ENCODE measurements at places on chromosomes 3 and 15.

- no peak for DNase-seq
These were observed 46.8 kb downstream of the MGLL start for GRCh38 chr3:127775398-127776109.

- no peak for DNase-seq
These were observed 40.5 kb downstream of the STT3B start for GRCh38 chr3:31573036-31573779.

DNA sequence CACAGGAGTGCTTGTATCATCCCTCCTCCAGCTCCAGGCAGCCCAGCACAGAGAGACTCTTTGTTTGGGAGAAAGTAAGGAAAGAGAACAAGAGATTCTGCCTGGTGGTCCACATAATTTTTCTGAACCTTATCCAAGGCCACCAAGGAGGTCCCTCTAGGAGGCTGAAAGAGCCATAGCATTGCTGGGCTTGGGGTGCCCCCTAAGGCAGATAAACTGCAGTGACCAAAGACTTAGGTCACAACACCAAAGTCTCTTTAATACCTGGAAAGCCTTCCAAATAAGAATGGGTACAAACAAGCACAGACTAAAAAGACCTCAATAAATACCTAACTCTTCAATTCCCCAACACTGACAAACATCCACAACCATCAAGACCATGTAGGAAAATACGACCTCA lies 310.2 kb upstream of the PPP2R3A start:
- DNase-seq: no peak

DNA sequence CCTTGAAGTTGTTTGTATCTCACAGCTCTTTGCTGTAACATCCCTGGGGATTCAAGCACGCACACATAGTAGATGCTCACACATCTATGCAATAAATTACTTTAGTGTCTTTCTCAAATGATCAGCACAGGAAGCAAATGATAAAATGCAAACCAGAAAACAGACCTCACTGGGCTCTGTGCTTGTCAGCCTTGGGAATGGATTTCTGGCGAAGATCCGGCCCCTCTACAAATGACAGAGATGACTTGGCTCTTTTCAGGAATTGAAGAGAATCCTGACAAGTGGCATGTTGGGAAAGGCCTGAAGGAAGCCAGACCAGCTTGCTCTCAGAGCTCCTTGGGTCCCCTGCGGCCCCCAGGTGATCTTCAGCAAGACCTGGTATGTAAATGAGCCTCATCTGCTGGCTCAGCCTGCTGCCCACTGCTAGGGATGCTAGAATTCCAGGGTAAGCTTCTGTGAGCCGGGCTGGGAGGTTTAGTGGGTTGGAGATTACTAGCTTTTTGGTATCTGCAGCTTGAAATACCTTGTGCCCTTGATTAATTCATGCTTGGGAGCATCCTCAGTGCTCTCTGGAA lies 54.1 kb downstream of the LPP start:
- DNase-seq: no peak

- DNase-seq: no peak
These were observed 1287.1 kb upstream of the GBE1 start for GRCh38 chr3:83048556-83048955.

- DNase-seq: no peak
These were observed 115.4 kb upstream of the C15orf61 start for GRCh38 chr15:67405208-67406191.

GRCh38 chr15:52680041-52680391 lies 828 bp upstream of the ATOSA start:
- DNase-seq: no peak

DNA sequence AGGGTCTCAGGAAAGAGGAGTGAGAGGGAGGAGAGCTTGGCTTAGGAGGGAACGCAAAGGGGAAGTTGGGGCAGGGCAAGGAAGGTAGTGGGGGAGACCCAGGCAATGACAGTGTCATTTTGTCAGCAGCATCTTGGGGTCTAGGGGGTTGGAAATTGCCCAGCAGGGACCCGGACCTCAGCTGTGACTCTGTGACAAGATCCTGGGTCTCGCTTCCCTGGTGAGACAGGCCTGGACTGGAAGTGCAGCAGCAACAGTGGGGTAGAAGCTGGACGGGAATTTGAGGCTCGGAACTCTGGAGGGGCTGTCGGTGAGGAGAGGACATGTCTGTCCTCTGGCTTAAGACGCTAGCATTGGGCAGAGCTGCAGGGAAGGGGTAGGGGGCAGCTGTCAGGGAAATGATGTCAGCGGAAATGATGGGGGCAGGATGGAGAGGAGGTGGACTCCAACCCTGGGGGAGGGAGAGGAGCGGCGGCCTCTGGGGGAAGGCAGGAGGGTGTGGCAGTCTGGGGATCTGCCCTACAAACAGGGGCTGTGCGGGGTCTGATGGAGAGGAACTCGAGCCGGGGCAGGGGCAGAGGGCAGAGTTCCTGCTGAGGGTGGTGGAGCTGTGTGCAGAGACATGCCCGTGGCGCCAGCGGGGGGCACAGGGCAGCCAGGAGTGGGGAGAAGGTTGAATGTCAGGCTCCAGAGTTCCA lies 12.3 kb downstream of the ANPEP start:
- DNase-seq: no peak

DNA sequence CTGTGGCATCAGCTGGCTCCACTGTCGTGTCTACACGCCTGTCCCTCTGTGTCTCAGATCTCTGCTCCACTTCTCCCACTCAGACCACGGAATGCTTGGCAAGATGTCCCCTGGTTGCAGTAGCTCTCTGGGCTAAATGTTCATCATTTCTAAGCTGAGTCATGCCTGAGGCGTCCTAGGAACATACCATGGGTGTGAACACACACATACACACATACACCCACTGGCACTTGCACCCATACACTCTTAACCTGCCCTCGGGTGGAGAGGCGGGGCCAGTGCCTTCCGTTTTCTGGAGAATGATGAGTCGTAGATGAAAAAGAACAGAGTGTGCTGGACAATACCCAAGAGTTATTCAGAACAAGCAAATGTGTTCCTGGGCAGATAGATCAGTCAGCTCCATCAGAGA lies 72.4 kb downstream of the SENP2 start:
- DNase-seq: no peak

DNA sequence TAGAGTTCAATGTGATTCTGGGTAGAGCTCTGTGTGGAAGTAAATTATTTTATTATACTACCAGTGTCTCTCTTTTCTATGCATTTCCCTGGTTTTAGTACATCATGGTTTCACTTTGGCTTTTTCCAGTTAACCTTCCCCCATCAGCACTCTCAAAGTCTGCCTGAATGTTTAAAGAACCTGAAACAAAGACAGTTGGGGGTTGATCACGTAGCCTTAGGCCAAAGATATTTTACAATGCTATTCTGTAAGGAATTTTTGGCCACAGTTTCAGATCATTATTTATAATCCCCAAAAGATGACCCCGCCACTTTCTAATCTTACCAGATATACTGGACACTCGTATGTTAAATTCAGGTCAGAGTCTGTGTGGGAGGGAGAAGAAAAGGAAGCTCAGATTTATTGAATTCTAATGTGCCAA lies 156.3 kb upstream of the TMC3 start:
- DNase-seq: no peak

- no peak for DNase-seq
These were observed 467 bp downstream of the NCKIPSD start for GRCh38 chr3:48685293-48685602.

DNA sequence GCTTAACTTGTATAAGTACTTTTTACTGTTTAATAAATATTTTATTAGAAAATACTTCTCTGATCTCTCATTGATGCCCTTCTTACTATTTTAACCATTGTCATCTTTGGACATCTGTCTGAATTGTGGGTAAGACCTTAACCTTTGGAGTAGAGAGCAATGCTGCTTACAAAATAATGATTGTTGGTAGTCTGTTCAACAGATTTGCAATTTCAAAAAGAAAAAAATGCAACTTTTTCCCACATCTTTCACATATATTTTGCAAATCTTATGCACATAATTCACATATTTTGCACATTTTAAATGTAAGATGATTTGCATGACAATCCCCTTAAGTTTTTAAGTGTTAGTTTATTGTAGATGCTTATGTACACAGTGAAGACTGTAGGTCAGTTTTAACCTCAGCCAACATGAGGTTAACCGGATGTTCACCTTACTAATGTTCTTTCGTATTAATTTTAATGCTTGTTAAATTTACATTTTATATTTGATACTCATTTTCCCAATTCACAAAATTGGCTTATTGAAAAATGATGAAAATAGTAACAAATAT lies 16.7 kb downstream of the C3orf38 start:
- DNase-seq: no peak

DNA sequence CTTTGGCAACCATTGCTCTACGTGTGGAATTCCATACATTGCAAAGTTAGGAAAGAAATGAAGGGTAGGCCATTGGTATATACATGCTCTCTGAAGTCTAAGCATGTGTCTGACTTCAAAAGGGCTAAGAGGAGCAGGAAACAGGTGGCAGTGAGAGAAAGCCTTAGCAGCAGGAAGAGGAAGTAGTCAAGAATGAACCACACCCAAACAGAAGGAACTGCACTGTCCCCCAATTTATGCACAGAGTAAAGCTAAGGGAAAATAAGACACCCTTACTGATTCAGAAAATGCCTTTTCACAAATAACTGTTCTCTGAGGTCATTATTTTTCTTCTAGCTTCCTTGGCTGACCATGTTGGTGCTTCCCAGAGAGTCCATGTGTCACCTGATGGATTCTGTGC lies 575.4 kb downstream of the NTRK3 start:
- no peak for DNase-seq

- no peak for DNase-seq
These were observed 53.5 kb upstream of the ADAMTS9 start for GRCh38 chr3:64741341-64741740.

- no peak for DNase-seq
These were observed 750.4 kb upstream of the NR2F2 start for GRCh38 chr15:95580121-95580520.

GRCh38 chr3:152261329-152261728 lies 7.4 kb upstream of the MBNL1 start:
- DNase-seq: no peak

GRCh38 chr15:90388462-90389380 lies 679 bp downstream of the IQGAP1 start:
- DNase-seq: no peak

GRCh38 chr3:128496019-128496601 lies 3.1 kb upstream of the GATA2 start:
- DNase-seq: no peak

DNA sequence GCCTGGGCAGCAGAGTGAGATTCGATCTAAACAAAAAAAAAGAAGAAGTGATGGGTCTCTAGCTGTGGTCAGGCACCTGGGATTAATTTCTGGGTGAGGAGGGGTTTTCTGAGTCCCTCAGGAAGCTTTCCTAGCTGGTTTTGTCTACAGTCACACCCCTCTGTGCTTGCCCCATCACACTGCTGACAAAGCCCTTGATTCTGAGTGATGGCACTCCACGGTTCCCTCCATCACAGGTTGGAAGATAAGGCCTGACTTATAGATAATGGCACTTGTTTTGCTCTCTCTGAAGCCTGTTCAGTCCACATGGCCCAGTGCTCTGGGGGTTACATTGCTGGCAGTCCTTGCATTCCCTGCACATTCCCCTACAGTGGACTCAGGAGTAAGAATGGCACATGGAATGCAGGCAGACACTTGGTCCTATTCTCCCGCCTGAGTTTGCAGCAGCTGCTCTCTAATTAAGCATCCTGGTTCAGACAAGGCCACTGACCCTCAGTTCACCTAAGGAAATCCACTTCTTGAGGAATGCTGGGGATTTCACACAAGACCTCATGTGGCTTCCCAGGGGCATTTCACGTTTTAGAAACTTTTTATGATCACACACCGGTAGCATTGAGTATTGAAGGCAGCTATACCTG lies 81.0 kb upstream of the NMNAT3 start:
- DNase-seq: no peak

- no peak for DNase-seq
These were observed 62.9 kb downstream of the ATG7 start for GRCh38 chr3:11335056-11335608.

- DNase-seq: no peak
These were observed 346.6 kb downstream of the CNTN6 start for GRCh38 chr3:1439395-1439794.

DNA sequence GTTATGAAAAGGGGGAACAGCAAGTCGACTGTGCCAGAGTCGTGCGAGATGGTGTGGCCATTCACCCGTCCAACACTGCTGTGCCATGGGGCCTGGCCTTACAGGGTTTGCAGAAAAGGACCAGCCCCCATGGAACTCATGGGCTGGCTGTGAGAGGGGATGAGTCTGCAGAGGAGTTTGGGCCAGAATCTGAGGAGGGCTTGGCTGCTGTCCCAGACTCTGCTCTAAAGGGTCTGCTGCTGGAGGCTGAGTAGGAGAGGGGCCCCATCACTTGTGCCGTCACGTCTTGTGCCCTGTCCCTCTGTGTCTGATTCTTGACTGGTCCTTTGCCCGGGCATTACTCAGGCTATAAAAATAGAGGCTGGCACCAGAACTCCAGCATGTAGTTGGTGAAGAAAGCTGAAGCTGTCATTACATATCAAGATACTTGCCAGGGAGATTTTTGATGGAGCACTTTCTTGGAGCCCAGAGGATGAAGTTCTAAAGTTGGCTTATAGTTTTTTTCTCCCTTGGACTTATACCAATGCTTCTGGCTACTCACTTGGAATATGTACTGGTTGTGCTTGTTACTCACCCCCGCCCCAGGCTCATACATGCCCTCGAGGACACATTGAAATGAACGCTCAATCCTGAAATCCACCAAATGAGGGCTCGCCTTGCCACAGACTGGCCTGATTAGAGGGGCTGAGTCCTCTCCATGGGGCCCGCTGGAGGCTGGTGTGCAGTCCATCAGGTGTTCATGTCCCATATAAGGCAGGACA lies 10.2 kb downstream of the PXYLP1 start:
- DNase-seq: no peak

GRCh38 chr15:101103598-101103997 lies 148.2 kb downstream of the CHSY1 start:
- DNase-seq: no peak

DNA sequence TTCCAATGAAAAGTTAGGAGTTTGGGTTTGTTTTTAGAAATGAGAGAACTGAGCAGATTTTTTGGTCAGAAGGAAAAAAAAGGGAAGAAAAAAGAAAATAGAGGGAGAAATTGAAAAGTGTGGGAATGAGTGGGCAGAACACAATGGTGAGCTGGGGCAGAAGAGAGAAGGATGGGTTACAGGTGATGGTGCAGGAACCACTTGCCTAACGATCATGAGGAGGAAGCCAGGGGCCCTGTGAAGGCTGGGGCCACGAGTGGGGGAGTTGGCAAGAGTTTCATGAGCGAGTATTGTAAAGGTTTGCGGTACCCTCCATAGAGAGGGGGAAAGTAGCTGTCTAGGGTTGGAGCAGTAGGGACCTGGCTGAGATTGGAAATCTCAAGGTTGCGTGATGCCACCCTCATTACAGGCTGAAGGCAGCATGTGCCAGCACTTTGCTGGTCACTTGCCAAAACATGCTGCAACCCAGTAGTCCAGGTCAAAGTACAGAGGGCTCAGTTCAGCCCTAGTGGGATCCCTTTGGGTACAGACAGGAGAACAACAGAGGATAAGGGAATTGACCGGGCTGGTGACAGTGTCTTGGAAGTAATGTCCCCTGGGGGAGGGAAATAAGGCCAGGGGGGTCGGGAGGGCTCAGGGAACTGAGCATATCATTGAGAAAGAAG lies 6.6 kb downstream of the IVD start:
- no peak for DNase-seq

DNA sequence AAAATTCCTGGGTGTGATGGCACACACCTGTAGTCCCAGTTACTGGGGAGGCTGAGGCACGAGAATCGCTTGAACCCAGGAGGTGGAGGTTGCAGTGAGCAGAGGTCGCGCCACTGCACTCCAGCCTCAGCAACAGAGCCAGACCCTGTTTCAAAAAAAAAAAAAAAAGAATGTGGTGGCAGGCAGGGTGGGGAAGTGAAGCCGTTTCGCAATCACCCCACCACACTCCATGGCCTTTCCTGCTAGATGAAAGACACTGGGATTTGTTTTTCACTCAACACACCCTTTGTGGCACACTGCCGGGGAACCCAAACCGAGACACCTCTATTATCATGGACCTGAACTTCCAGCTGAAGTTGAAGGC lies 172.4 kb upstream of the IQSEC1 start:
- no peak for DNase-seq
